ENCODE measurements at places on chromosomes 1 and 21.
A peak's percentile ranks its signal among the peaks of the same experiment; 100 is the strongest.

GRCh38 chr1:14460173-14460572 is 138.3 kb upstream of the KAZN start:
- no peak for DNase-seq

- DNase-seq, result no peak
Observed at GRCh38 chr1:185789501-185790193, 55.5 kb downstream of the HMCN1 start.

DNA sequence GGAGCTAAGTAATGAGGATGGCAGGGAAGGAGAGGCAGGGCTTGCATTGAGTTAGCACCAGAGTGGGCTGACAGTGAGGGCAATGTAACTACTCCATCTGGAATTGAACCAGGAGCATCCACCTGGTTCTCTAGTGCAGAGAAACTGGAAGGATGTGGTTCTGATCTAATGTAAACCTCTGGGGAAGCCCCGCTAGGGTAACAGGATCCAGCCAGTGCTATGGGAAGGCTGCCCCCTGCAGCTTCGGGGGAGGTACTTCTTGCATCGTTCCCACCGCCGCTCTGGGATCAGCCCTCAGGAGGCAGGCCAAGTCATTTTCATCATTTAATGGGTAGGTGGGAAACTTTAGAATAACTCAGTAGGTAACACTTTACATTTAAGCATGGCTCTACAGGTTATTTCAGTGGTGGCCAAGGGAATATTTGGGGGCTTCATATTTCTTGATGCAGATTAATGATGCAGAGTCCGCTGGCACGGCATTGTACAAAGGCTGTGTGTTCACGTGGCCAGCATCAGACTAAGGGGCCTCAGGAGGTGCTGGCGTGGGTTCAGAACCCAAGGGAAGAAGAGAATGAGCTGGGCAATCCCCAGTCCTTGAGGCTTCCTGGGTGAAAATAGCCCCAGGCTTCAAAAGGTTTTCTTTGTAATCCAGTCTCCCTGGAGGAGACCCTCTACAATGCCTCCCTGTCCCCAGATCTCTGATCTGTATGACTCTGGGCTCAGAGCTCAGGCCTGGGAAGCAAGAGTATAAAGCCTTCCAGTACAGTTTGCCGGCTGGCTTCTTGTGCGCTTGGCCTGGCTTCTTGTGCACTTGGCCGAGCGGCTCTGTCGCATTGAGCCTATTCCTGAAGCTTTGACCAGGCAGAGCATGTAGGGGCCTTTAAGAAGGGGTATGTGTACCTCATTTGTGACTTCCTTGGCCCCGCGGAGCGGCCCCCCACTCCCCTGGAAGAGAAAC is 26.4 kb upstream of the KAZN start:
- no peak for DNase-seq

GRCh38 chr1:61956784-61957183 is 214.5 kb downstream of the PATJ start:
- no peak for DNase-seq

DNA sequence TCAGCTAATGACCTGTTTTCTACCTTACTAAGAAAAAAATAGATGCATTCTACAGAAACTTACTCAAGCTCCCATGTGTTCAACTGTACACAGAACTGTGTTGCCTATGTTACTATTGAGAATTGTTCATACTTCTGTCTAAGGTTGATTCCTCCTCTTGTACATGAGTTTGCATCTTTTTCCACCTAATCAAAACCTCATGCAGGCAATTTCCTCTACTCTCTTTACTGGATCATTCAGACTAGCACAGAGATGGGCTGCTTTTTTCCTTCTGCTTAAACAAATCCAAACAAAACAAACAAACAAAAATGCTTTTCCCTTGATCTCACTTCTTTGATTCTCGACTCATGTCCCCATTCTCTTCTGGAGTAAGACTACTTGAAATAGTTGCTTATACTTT is 58.8 kb upstream of the PTGFR start:
- no peak for DNase-seq

DNA sequence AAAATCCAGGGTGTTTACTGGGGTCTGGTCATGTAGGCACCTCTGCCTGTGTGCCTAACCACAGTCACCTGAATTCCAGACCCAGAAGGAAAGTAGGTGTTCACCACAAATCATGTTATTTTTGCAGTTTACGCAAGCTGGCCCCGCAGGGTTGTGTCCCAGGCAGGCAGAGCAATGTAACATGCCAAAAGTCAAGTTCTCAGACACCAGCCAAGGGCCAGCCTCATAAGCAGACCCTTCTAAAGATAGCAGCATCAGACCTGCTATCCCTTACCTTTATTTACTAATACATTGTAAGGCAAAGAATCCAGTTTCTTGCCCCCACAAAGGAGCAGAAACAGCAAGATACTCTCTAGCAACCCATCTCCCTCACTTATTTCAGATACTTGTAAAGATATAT is 83.0 kb downstream of the GPR161 start:
- DNase-seq, result no peak

GRCh38 chr1:192476802-192477298 is 98.7 kb upstream of the RGS1 start:
- DNase-seq, result peak; percentile 19

- peak; percentile 34 for DNase-seq
Observed at GRCh38 chr1:94926126-94926914, 590 bp downstream of the CNN3 start.

- no peak for DNase-seq
Observed at GRCh38 chr1:27607239-27607804, 3.4 kb upstream of the AHDC1 start.

- DNase-seq, result no peak
Observed at GRCh38 chr1:180544050-180544449, 14.7 kb upstream of the OVAAL start.

DNA sequence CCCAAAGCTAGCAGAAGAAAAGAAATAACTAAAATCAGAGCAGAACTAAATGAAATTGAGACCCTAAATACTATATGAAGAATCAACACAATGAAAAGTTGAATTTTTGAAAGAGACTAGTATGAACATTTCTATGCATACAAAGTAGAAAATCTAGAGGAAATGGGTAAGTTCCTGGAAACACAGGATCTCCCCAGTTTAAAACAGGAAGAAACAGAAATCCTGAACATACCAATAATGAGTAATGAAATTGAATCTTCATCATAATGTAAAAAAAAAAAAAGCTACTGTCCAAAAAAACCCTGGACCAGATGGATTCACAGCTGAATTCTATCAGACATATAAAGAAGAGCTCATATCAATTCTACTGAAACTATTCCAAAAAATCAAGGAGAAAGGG is 233.5 kb downstream of the PLPP3 start:
- DNase-seq, result no peak

GRCh38 chr1:243447844-243448243 is 192.0 kb downstream of the SDCCAG8 start:
- DNase-seq, result no peak

DNA sequence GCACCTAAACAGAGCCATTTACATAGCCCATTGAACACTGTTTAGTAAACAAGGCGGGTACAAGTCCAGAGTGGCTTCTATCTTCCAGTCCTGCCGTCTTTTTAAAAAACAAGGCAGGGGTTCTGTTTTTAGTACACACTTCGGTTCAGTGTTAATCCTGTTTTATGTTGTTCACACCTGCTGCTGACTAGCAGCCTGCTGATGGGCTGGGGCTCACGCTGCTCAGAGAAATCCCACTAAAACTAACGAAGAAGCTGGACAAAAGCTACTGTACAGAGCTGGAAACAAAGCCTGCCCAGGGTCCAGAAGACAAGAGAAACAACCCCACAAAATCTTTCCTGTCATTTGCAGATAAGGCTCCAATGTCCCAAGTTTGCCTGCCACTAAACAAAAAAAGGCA is 13.2 kb downstream of the ESRRG start:
- DNase-seq, result no peak

DNA sequence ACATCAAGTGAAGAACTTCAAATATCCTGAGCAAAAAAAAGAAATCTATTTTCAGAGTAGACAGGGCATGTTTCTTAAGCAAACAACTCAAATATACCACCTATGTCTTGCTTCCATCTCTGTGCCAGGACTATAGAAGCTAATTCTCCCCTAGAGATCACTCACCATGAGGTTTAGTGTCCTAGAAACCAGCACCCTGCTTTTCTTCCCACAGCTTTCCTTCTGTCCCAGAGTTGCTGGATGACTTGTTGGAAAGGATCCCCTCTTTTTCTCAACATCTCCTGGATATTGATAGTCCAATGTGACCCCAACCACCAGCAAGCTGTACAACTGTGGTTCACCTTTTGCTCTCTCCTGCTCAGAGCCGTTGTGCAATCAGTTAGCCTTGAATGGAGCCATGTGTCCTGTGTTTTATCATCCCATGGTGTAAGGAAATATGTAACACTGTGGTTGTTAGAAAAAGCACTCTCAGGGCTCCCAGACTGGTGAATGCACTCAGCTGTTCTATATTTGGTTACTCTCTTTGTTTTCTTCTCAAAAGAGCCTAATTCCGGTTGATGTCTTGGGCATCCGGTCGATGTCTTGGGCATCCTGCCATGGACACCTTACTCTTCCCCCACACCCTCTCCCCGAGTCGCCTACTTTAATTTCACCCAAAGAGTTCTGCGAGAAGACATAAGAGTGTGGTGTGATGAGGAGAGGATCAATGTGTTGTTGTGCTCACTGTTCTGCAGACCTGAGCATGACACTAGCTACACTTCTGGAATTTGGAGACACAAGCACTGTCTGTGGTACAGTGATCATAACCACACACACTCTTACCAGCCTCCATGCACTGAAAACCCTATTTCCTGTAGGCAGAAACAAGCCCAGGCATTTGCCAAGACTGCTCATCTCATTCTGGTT is 1.7 kb downstream of the TNFSF4 start:
- peak; percentile 20 for DNase-seq

DNA sequence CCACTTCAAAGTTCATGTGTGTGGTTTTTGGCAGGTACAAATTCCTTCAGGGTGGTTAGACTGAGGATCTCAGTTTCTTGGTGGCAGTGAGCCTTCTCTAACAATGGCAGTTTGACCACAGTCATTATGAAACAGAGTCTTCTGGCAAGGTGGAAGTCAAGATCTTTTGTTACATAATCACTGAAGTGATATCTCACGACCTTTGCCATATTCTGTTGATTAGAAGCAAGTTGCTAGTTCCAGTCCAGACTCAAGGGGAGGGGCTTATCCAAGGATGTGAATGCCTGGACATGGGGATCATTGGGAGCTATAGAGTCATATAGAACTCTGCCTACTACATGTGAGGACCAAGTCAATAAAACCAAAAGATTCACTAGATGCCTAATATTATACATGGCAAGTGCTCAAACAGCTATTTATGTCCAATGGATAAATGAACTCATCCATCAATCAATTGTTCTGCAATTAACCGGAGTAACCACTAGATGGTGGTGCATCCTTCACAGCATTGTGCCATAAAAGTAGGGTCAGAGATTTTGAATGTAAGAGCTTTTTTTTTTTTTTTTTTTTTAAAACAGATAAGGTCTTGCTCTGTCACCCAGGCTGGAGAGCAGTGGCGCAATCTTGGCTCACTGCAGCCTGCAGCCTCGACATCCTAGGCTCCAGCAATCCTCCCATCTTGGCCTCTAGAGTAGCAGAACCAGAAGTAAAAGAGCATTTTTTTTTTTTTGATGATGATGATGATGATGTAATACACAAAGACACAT is 131.9 kb downstream of the CRB1 start:
- no peak for DNase-seq

DNA sequence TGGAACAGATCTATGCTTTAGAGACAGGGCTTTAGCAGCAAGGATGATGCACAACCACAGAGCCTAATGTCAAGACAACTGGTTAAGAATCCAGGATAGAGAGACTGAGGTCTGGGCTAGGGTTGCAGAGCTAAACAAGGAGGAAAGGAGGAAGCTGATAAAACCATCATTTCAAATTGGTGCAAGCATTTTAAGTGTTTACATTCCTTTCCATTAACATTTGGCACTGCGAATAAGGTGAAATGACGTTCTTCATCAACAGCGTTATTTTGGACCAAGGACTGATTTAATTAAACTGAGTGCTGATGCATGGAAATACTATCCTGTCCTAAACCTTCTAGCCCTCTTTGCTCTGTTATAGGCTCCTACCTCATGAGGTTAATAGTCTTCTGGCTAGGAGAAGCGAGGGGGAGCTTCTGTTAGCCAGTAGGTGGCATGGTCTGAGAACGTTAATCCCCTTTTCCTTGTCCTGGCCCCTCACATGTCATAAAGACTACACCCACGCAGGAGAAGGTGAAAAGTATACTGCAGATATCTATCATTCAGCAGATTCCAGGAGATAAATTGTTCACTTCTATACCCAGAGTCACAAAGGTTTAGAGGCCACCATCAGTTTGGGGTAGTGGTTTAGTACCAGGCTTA is 7.6 kb upstream of the C1orf21 start:
- DNase-seq, result no peak

DNA sequence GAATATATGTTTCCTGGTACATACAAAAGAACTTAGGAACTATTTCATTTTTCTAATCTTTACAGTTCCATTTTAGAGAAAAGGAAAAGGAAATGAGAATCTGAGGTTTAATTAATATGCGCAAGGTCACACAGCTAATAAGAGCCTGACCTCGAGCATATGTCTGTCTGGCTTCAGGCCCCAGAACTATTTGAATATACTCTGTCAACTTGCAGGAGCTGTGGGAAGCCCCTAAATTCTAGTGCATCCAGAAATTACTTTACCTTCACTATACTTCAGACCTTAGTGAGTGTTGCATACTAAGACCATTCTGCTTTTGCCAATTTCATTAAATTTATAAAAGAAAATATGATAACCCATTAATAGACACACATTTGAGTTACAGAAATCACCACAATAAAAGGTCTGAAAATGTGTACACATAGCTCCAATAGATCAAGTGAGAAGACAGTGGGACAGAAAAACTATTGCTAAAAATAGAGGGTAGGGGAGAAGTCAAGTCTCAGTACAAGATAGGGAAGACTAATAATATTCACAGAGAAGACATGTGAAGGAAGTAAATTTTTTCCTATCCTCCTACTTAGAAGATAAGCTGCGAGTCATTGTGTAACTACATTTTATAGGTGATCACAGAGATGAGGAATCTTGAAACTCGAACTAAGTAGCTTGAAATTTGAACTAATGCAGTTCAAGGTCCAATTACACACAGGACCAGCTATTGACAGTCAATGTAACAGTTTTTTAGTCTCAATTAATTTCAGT is 3.8 kb downstream of the RGS13 start:
- no peak for DNase-seq

DNA sequence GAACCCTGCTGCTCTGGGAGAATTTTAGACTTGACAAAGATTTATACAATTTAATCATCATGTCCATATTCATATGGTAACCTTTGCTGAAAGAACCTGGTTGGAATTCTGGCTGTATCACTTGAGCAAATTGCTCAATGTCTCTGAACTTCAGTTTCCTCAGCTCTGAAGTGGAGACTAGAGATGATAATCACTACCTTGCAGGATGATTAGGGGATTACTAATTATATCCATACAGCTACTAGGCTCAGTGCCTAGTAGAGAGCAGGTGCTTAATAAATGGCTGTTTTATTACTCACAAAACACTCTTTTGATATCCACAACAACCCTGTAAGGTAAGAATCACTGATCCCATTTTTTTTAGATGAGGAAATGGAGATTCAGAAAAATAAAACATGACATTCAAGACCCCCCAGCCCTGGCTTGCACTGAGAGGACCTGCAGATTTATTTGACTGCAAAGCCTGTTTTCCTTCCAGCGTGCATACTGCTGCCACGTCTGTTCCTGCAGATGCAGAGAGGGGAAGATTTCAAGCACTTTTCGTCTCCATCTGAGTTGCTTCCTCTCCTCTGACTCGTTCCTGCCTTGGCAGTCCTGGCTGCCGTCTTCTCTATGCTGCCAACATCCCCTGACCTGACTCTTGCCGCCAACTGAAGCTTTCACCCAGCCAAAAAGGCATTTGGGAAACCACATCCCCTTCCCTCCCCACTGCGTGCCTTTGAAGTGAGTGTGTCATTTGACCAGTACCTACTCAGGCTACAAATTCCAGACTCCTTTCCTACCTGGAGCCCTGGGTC is 203.0 kb downstream of the PLPP3 start:
- no peak for DNase-seq

Measured in stimulated activated CD4-positive, alpha-beta T cell treated with anti-CD3 and anti-CD28 coated beads, Interleukin-2, amount 100 ng/mL, for 24 hours (primary cell).